Right kidney (tissue), 9 donors: ENCODE measurements at places on chromosomes 7 and 10.

DNA sequence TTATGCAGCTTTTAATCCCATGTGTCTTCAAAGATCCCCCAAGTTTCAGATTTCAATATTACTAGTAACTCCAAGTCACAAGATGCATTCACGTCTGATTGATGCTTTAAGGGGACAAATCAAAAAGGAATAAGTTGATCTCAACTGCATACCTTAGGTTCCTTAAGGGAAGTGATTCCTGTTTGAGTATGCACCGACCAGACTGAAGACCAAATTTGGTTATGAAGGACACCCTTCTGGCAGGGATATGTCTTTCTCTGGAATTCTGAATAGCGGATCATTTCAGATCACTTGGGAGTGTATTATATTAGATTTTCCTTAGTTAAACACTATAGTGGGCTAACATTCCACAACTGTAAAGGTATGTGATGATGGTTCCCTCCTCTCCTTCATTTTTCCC, 4.3 kb downstream of the KIF5B start:
- no peak for DNase-seq

- DNase-seq, result no peak
These were observed 607 bp upstream of the SMO start for GRCh38 chr7:129187681-129188371.

DNA sequence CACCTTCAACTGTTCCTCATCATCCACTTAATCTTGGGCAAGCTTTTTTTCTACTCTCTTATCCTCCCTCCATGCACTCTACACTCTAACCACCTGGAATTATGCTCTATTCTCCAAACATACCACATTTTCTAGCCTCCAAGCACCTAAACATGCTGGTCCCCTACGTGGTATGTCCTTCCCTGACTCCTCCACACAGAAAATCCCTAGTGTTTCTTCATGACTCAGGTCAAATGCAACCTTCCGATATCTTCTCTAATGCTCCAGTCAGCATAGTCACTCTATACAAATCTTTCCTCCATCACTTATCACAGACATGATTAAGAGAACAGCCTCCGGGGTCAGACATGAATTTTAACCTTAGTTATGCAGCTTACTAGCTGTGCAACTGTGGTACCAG, 68.8 kb downstream of the ARMH3 start:
- no peak for DNase-seq

GRCh38 chr10:78642269-78642816, 426.4 kb upstream of the ZMIZ1 start:
- no peak for DNase-seq

- DNase-seq, result no peak
These were observed 3.3 kb downstream of the GOLGA7B start for GRCh38 chr10:97852840-97853405.

DNA sequence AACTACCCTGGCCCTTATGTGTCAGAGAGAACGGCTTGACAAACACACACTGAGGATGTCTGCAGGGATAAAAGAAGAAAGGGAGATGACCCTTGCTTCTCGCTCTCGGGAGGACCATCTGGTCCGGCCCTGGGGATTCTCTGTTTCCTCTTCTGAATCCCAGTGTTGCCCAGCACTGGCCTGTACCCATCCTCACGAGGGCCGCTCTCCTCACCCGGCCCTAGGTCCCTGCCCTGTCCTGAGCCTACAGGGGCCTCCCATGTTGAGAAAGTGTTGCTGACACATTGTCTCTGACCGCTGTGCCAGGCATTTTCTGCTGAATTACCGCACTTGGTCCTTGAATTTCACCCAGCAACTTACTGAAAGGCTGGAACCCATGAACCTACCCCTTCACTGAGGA, 171.9 kb upstream of the LANCL2 start:
- no peak for DNase-seq

GRCh38 chr10:111703986-111704385, 479.6 kb downstream of the GPAM start:
- DNase-seq, result no peak

DNA sequence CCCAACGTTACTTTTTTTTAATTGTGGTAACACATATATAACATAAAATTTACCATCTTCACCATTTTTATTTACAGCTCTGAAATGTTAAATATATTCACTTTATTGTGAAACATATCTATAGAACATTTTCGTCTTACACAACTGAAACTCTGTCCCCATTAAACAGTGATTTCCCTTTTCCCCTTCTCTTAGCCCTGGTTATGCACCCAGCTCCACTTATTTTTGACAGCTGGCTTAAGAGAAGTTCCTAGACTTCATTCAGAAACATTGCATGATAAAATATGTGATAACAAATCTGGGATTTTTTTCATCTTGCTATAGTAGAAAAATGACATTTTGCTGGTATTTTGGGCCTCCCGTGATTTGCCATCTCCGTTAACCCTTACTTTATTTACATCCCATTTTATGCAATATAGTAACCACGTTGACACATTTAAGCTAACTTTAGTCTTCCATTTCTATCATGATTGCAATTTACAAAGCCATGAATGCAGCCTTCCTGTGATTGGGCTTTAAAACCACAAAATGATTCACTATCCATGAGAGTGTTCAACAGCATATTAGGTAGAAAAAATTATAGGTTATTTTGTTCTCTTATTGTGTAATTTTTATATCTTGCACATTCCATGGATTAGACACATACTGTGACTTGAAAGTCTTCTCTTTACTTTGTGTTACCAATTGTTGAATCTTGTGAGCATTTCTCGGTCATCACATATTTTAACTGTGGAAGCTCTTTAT, 139.6 kb downstream of the SND1 start:
- DNase-seq, result no peak

DNA sequence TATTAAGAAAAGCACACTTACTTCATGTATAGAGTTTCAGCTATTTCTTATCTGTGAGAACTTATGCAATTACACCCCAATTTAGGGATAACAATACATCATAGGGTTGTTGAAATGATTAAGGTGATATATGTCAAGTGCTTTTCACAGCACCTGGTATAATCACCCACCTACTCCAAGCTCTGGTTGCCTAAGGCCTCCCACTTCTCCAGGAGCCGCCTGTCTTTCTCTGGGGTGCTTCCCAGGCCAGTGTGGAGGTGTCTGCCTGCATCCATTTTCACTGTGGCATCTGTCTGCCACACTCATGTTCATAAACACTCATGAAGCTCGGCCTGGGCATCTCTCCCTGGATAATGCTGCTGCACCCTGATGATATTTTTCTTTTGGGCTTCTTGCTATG, 250.3 kb downstream of the STK31 start:
- no peak for DNase-seq

DNA sequence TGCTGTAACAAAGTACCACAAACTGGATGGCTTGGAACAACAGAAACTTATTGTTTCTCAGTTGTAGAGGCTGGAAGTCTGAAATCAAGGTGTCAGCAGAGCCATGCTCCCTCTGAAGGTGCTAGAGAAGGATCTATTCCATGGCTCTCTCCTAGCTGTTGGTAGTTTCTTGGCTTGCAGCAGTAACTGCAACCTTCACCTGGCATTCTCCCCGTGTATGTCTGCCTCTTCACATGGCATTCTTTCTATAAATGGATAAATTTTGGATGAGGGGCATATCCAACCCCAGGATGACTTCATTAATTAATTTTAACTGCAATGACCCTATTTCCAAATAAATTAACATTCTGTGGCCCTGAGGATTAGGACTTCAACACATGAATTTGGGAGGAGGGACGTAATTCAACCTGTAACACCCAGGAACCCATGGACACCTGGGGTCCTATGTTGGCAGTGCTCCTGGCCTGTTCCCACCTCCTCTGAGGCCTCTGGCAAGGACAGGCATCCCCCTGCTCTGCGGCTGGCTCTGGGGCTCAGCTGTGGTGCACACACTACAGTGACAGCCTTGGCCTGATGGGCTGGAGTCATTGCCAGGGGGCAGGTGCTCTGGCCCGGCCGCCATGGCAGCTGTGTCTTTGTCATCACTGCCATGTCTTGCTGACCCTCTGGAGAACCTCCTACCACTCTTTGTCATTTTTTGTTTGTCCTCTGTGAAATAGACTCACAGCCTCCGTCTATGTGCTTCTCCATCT, 30.8 kb downstream of the LSMEM1 start:
- no peak for DNase-seq

DNA sequence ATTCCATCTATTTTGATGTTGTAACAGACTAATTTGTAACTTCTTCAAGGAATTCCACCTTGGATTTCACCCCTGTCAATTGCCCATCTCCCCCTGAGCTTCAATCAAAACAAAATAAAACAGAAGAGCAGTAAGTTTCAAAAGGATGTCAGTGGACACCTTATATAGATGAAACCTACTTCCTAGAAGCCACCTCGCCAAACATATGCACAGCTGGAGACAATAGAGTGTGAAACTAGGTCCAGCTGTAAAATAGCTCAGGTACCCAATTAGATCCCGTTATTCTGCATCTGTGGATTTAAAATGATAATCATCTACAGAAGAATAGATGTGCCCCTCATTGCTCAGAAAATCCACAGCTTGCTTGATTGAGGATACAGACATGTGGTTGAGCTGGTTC, 598.6 kb downstream of the SH2D4B start:
- DNase-seq, result no peak

DNA sequence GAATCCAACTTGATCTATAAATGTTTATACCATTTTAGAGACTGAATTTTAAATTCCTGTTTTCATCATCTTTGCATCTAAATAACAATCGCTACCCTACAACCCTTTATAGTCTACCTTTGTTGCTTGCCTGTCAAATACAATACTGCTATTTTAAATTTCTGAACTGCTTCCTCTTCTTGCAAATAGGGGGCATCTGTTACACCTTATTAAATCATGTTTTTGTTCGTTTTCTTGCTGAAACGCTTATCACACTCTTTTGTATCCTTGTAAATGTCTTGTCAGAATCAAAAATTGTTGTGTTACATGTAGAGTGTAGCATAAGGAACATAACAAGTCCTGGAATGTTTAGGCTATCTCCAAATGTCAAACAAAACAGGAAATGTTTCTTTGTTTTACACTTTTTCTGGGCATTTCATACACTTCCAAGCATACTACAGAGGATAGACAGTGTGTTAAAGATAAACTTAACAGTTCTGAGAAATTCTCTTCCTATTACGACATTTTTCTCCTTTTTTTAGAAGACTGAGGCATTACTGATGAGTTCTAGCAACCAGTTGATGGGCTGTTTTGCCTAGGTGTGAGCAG, 281.3 kb downstream of the GPR158 start:
- no peak for DNase-seq

- no peak for DNase-seq
These were observed 145.6 kb upstream of the FAM20C start for GRCh38 chr7:46830-47140.

DNA sequence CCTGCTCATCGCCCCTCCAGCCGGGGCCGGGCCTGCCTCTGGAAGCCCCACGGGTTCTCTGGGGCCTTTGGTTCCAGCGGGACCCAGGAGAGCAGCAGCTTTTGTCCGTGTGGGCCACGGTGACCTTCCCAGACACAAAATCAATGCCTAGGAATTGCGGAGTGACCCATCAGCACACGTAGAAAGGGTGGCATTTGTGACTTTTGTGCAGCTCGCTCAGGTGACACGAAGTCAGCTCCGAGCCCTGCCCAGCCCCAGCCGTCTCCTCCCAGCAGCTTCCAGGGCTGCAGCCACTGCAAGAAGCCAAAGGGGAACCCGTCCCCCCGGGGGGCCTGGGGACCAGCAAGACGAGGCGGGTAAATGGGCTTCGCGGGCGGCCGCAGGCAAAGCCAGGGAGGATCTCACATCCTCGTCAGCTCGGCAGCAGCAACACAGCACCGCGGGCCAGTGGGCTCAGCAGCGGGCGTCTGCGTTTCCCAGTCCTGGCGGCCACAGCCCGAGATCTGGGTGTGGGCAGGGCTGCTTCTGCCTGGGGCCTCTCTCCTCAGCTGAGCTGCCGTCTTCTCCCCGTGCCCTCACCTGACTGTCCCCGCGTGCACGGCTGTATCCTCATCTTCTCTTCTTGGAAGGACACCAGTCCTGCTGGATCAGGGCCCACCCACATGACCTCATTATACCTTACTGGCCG, 88.5 kb downstream of the PAXIP1 start:
- DNase-seq, result peak; percentile 39

- no peak for DNase-seq
These were observed 48.4 kb downstream of the HGF start for GRCh38 chr7:81721437-81721836.

DNA sequence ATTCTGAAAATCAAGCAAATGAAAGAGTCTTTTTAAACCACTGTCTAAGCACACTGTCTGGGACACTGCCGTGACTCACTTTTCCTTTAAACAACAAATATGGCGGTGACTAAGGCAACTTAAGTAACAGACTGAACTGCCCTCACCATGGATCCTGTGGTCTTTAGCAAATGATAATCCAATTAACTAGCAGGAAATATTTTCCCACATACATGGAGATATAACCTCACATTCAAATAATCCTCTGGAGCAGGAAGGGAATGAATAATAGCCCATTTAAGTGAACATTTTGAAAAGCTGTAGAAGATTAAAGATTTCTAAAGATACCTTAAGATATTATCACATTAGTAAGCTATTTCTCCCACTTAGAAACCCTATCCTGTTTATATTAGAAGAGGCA, 40.3 kb upstream of the LRRC17 start:
- DNase-seq, result no peak

DNA sequence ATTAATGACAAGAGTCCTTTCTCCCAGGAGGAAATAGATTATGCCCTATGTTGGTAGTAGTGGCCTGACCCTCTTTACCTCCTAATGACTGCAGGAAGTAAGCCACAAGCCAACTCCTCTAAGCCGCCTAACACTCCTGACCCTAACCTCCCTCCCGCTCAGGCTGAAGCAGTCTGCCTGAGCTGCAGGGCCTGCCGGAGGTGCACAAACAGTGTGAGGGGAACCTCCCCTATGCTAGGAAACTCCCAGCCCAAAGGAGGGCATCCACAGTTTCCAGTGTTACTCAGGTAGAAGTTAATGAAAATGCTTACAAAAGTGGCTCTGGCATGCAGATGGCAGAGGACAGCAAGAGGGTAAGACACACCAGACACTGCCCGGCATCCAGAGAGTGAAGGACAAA, 294.4 kb upstream of the GALNT17 start:
- no peak for DNase-seq

DNA sequence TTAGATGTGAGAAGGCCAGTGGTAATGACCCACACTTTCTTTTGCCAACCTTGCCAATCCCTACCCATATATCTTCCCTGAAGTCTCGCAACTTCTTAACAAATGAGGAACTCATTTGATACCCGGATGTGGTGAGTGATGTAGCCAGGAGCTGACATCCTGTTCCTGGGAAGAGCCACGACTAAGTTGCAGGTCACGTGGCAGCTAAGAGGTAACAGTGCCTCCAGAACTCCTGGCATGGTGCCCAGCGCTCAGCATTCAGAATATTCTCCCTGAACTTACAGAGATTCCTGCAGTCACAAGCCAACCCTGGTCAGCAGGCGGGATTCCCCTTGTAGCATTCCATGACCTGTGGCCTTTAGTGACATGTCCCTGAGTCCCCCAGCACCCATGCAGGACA, 282.5 kb downstream of the GALNT17 start:
- no peak for DNase-seq

- DNase-seq, result no peak
These were observed 683.5 kb upstream of the GALNT17 start for GRCh38 chr7:70448312-70448906.
